ENCODE measurements at places on chromosomes 7 and 10.

GRCh38 chr7:12968836-12969422 is 281.5 kb downstream of the ARL4A start:
- DNase-seq = no peak

GRCh38 chr7:117230276-117231046 is 92.4 kb downstream of the WNT2 start:
- DNase-seq = no peak

DNA sequence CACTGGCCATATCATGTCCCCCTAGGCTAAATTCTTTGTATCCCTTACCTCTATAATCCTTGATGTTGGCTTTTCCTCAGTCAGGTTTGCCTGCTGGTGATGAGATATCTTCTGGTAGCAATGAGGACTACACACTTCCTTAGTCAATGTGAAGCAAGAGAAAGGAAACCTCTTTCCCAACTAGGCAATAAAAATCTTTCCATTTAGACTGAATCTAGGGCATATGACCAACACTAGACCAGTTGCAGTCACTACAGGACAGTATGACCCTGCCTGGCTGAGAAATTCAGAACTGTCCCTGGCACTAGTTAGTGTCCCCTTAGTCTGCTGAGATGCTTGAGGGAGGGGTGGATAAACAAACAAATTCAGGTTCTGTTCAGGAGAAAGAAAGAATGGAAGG is 142.6 kb downstream of the RNLS start:
- no peak for DNase-seq

GRCh38 chr10:87657371-87657770 is 2.3 kb upstream of the PAPSS2 start:
- DNase-seq = no peak

DNA sequence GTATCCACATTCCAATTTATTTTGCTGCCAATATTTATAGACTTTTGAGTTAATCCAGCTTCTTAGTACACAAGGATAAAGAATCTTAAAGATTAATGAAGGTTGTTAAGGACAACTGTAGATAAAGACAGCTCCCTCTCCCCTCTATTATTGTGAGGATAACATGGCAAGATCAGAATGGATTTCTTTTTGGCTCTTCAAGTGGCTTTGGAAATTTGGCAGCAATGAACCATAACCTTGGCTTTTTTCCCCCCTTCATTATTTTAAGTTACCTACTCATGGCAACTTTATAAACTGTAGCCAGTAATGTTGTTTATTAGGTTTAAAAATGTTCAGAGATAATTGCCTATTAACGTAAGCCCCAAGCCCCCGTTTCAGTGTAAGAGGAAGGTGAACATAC is 131.1 kb upstream of the SLC26A5 start:
- no peak for DNase-seq

- no peak for DNase-seq
Observed at GRCh38 chr10:85457191-85457590, 909.4 kb downstream of the GRID1 start.

- DNase-seq = no peak
Observed at GRCh38 chr10:29895456-29895855, 163.9 kb downstream of the JCAD start.

DNA sequence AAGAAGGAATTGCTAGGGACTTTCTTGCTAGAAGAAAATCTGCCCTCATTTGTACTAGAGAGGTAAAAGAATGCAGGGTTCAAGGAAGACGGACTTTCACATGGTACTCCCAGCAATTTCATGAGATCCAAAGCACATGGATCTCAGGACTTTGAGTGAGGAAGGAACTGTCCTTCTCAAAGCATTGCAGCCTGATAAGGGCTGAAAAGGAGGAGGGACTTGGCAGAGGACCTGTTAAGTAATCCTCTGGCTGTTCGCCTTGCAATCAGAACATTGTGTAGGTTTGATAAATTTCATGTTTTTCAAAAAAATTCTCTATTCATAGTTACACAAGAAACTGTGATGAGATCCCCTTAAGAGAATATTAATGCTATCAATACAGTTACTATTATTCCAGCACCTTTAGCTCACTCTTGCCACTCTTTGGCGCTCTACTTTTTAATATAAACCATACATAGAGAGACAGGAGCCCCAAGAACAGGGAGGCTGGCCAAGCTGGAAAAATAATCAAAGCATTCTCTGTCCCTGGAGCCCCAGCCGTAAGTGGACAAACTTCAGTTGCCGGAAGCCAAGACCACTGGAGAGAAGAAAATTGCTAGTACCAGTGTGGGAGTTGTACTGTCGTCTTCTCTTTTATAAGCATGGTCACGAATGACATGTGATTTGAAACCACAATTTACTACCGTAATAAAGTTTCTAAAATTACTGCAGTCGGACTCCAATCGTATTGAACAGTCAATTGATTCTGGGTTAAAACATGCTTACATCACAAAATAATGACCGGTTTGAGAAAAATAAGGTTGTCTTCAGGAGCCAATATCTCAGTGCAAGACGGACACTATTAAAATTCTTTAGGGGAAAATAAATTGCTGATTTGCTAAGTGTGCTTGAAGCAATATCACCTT is 424.4 kb downstream of the SDK1 start:
- no peak for DNase-seq

- DNase-seq = peak; percentile 15
Observed at GRCh38 chr7:102875700-102876295, 37.0 kb upstream of the LRRC17 start.

- peak; percentile 19 for DNase-seq
Observed at GRCh38 chr7:29989257-29989995, at the start of gene SCRN1. Gene SCRN1 (minus strand): TSS chr7:29989801. CDS start chr7:29969067, 20,734 bp downstream.

GRCh38 chr10:132363921-132364593 is 32.1 kb downstream of the LRRC27 start:
- DNase-seq = peak; percentile 41

GRCh38 chr7:2379821-2380450 is 23.5 kb upstream of the CHST12 start:
- no peak for DNase-seq

GRCh38 chr10:1130995-1131790 is 75.0 kb downstream of the WDR37 start:
- no peak for DNase-seq

GRCh38 chr10:1611936-1612550 is 125.3 kb downstream of the ADARB2 start:
- DNase-seq = no peak

DNA sequence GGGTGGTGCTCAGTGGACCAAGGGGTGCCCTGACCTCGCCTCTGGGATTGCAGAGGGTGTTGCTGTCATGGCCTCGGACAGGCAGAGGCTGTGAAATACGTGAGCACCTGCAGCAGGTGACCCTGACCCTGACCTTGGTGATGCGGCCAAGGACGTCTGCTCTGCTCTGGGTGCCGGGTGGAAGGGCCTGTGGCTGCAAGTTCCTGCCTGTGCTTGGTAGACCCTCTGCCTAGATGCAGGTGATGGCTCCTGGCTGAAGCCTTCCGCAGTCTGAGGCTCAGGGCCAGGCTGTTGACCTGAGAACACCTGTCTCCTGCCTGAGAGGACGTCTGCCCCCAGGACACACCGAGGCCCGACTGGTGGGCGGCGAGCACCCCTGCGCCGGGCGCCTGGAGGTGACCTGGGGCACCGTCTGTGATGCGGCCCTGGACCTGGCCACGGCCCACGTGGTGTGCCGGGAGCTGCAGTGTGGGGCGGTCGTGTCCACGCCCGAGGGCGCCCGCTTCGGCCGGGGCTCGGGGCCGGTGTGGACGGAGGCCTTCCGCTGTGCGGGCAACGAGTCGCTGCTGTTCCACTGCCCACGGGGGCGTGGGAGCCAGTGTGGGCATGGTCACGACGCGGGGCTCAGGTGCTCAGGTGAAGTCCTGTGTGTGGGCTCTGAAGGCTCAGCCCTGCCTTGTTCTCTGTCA is 4.4 kb downstream of the SCART1 start:
- no peak for DNase-seq

GRCh38 chr10:50467209-50467608 is 156.5 kb downstream of the SGMS1 start:
- no peak for DNase-seq

- no peak for DNase-seq
Observed at GRCh38 chr10:95501203-95502094, 59.7 kb downstream of the SORBS1 start.

GRCh38 chr10:76119515-76119914 is 688.1 kb downstream of the LRMDA start:
- no peak for DNase-seq

- no peak for DNase-seq
Observed at GRCh38 chr7:29105191-29105590, 41.1 kb downstream of the CPVL start.

DNA sequence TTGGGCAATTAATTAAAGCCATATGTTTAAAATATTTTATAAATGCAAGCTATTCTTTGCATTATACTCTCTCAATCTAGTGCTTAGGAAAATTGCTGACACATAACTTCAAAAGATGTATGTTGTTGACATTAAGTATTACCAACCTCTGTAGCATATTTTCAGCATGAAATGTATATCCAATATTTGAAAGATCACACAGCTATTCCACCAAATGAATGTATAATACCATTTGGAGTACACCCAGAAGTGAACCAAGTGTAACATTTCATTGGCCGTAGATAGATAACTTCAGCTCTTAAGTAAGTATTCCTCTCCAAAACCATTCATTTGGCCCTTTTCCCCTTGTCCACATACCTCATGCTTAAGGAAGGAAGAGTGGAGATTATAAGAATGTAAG is 104.6 kb downstream of the HECTD2 start:
- DNase-seq = no peak

DNA sequence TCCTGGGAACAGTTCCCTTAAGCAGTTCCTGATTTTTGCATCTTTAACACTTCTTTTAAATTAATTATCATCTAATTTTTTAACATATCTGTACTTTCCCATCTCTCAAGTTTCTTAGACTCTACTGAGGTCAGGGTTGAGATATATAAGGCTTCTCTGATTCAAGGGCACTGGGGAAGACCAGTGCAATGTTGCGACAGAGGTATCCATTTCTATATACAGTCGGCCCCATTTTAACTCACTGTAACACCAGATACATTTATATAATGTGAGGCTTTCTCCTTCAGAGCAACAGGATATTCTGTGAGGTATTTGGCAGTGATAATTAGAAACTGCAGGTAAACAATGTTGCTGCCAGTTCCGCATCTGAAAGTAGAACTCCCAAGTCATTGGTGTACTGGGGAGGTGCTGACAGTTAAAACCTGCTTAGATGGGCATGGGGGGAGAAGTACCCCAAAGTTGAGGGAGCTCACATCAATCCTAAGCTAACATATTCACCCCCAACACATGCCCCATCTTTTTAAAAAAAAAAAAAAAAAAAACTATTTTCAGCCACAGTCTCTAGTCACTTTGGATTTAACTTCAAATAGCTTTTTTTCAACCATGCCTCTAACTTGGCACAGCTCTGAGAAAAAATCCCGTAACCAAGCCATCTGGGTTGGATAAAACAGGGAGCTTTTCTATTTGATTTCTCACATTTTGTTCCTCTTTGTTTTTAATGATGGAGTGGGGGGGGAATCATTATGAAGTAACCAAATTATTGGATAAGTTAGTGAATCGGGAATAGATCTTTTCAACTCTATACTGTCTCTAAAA is 62.9 kb downstream of the REEP3 start:
- no peak for DNase-seq

DNA sequence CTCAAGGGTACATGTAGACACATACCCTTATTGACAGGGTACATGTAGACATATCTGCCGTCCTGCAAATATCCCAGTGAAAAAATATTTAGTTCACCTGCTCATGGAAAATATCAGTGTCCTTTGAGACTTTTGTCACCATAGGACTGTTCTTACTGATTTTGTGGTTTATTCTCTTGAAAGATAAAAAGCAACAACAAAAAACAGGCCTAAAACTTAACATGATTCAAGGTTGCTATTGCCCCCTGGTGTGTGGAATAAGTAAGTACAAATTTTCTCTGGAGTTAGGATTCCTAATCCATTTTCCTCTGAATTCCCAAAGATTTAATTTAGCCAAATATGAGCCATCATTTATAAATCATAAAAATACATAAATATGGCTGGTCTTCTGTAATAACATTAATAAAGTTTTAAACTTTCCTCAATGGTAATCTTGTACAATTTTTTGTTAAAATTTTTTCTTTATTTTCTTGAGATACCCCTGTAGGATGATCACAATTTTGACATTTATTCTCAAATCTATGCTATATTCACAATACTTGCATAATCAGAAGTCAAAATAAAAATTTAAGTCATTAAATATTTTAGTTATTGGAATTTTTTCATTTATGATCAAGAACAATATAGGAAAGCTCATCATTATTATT is 741.4 kb upstream of the POT1 start:
- no peak for DNase-seq

- no peak for DNase-seq
Observed at GRCh38 chr7:50355817-50356178, 51.3 kb downstream of the IKZF1 start.

- DNase-seq = peak; percentile 52
Observed at GRCh38 chr7:2698581-2699288, 10.7 kb downstream of the AMZ1 start.

- DNase-seq = no peak
Observed at GRCh38 chr7:127986581-127987521, 44.4 kb downstream of the LRRC4 start.

DNA sequence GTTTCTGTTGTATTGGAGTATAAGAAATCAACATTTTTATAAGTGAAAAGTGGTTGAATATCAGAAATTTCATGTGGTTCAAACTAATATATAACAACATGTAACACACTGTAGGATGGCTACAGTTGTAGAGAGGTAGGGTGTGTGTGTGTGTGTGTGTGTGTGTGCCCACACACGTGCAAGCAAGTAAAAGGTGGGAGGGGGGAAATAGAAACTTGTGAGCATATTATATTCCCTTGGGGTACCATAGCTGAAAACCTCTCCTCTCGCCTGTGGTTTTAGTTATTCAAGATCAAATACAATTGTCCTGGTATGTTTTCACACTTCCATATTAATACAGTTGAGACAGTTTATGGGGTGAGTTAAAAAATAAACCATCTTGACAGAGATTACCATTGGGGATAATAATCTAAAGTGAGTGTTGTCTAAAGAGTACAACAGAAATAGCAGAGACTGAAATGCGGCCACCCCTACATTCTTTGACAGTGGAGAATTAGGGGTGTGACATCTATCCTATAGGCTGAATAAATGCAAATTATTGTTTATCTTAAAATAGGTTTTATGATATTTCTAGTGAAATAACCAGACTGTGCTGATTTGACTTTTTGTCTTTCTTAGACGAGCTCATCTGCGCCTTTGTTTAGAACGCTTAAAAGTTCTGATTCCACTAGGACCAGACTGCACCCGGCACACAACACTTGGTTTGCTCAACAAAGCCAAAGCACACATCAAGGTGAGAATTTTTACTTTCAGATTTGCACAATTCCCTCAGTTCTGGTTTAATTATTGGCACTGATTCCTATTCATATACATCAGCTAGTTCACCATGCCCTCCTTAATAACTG is 25.9 kb downstream of the SMNDC1 start:
- DNase-seq = no peak

GRCh38 chr10:118595598-118596425 is at the start of gene PRLHR:
Gene PRLHR (minus strand): TSS chr10:118595648. CDS start chr10:118595244, 404 bp downstream.
- DNase-seq = no peak

GRCh38 chr10:129612481-129613109 is 145.6 kb downstream of the MGMT start:
- DNase-seq = no peak

- DNase-seq = no peak
Observed at GRCh38 chr10:29102636-29103035, 186.2 kb upstream of the LYZL1 start.

- DNase-seq = no peak
Observed at GRCh38 chr7:76211216-76211615, 9.5 kb downstream of the SRRM3 start.

Data from activated naive CD4-positive, alpha-beta T cell treated with anti-CD3 and anti-CD28 coated beads, Interleukin-2, amount 50 U/mL, for 16 hours (primary cell).